Myometrial cell (primary cell): ENCODE measurements at places on chromosomes 12 and 14. TPM values are rescaled to one million over a fixed set of nuclear protein-coding genes. Genes with fewer than 3 reads are reported as not detected.

SAMD15 gene
- total RNA-seq: 1.7 and 2.1 TPM in 2 replicates

SMAGP gene
- 22.5 and 31.9 TPM in 2 replicates for total RNA-seq

REC8 gene
- 20.0 and 44.7 TPM in 2 replicates for total RNA-seq

TPH2 gene
- not detected in 2 replicates for total RNA-seq

NANOG gene
- total RNA-seq: not detected in 2 replicates
